ENCODE measurements at places on chromosomes 6 and 20.

DNA sequence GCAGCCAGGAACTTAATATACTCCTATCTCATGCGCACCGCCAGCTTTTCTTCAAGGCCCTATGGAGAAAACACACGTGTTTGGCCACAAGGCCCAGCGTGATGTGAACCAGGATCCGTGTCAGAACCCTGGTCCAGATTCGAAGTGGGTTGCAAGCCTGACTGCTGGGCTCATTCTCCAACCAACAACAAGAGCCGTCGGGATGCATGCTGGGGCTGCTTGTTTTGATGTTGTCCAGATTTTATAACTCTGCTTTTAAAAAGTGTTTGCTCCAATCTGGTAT, 463 bp upstream of the SLC22A2 start:
- no peak for DNase-seq

DNA sequence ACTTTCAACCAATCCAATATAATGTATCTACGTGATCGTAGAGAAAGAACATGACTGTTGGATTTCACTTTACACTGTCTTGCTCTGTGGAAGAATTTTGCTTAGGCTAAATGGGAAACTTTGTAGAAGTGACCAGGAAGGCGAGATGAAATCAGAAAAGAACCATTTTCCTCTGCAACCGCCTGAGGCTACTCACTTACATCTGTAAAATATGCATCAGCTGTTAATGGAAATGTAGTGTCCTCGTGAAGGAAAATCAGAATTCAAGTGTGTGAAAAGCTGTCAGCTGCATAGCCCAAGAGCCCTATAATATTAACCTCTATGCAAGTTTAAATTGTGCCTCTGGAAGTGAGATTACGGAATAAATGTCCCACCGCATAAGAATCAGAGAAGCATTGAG, 277.9 kb downstream of the C6orf118 start:
- DNase-seq = no peak

DNA sequence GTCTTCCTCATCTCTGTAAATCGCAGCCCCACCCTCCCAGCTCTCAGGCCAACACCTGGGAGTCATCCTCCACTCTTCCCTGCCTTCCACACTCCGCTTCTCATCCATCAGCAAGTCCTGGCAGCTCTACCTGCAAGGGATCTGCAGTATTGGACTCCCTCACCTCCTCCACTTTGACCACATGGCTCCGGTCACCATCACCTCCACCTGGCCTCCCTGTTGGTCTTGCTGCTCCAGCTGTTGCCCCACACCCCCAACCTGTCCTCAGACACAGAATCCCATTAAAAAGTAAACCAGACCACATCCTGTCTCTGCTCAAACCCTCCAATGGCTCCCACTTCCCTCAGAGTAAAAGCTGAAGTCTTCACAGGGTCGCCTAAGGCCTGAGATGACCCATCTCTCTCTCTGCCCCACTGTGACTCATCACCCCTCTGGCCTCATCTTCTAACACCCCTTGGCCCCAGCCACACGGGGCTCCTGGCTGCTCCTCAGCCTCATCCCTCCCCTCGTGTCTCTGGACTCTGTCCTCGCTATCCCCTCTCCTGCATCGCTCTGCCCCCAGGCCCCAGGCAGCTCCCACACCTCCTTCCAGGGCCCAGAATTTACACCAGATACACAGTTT, 185.1 kb upstream of the SULF2 start:
- no peak for DNase-seq

DNA sequence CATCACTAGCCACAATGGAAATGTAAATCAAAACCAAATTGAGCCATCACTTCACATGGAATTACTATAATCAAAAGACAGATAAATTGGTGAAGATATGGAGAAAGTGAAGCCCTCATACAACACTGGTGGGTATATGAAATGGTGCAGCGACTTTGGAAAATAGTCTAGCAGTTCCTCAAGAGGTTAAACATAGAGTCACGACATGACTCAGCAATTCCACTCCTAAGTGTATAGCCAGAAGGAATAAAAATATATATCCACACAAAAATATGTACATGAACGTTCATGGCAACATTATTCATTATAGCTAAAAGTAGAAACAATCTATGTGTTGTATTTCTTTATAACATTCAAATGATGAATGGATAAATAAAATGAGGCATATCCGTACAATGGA, 33.1 kb upstream of the SH3BGRL2 start:
- DNase-seq = no peak

GRCh38 chr6:72619883-72620696, 1.8 kb upstream of the KCNQ5 start:
- peak; percentile 77 for DNase-seq

- no peak for DNase-seq
Measured at GRCh38 chr6:140366991-140367390, 992.5 kb upstream of the CITED2 start.

DNA sequence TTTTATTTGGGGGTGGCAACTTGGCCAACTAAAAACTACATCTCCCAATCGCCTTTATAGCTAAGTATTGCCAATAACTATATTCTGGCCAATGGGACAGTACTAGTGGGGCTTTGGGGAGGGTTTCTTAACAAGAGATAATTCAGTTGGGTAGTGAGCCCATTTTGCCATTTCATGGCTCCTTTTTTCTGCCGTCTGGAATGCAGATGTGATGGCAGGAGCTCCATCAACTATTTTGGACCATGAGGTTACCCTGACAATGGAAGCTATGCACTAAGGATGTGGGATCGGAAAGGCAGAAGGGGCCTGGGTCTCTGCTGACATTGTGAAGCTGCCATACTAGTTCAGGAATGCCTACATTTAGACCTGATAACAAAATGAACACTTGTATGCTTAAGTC, 67.0 kb upstream of the FOXC1 start:
- DNase-seq = no peak

DNA sequence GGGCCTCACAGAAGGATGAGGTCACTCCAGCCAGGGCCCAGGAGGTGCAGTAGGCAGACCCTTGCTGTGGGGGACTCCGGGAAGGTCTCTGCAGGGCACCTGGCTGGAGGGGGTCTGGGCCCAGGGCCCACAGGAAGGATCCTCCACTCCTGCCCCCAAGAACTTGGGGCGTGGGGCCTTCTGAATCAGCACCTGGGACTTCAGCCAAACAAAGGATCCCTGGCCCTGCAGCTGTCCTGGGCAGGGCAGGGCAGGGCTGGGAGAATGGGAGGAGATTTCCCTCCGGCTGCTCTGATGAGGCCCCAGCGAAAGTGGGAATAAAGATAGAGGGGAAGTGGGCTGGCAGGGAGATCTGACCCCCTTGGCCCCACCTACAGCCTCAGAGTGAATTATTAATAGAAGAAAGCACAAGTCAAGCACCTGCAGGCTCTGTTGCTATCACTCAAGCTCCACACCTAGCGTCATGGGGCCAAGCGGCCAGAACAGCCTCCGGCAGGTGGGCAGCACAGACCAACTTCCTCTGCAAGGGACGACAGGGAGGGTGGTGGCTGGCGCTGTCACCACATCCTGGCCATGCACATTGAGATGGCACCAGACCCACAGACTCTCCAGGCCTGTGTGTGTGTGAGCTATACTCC, 61.6 kb upstream of the MRPS10 start:
- no peak for DNase-seq

- DNase-seq = no peak
Measured at GRCh38 chr6:43231053-43231452, 1.8 kb upstream of the DNPH1 start.

- DNase-seq = no peak
Measured at GRCh38 chr6:169490830-169491229, 211.0 kb downstream of the WDR27 start.

- no peak for DNase-seq
Measured at GRCh38 chr6:105940990-105941389, 145.1 kb upstream of the PRDM1 start.

- no peak for DNase-seq
Measured at GRCh38 chr20:5072756-5073659, 46.8 kb downstream of the PCNA start.

DNA sequence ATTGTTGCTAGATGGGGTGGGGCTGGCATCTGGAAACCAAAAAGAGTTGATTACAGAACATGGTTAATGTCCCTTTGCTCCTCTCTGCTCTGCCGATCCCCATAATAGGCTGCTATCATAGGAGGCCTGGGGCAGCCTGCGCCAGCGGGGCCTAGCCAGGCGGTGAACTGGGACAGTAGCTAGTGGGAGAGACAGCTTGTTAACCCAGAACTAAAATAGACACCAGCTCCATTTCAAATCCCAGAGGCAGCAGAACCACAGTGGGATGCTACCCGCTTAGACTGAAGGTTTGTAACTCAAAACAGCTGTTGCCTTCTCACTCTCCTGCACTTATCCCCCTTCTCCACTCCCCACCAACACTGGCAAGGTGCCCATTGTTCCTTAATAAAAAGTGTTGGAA, 98.5 kb downstream of the SSR1 start:
- DNase-seq = no peak

DNA sequence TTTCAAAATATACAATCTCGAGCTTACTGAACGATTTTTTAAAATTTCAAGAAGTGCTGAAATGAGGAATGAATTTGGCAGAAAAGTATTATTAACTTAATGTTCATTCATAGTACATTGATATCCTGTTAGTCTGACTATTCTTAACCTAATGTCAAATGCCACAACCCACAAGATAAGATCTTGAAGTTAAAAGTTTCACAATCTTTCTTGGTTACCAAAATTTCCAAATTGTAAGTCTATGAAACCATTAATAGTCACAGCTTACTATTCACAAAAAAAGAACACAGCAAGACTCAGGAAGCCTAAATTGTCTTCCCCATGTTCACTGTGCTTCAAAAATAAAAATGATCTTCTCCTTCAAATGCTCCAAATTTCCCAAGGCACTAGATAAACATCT, 71.3 kb downstream of the HACE1 start:
- no peak for DNase-seq

- no peak for DNase-seq
Measured at GRCh38 chr6:46103441-46104115, 26.2 kb upstream of the ENPP4 start.

GRCh38 chr6:160137130-160137988, 15.7 kb downstream of the SLC22A1 start:
- no peak for DNase-seq

- no peak for DNase-seq
Measured at GRCh38 chr6:9461188-9461587, 953.7 kb downstream of the TFAP2A start.

GRCh38 chr6:17315262-17315661, 34.1 kb downstream of the RBM24 start:
- no peak for DNase-seq

Measured in stimulated activated CD4-positive, alpha-beta T cell treated with anti-CD3 and anti-CD28 coated beads, TNF-alpha, amount 100 ng/mL, for 24 hours (primary cell).